ENCODE measurements at places on chromosomes 16 and 17. TPM values are rescaled to one million over a fixed set of nuclear protein-coding genes. Genes with fewer than 3 reads are reported as not detected.

- no peak for DNase-seq
Measured at GRCh38 chr17:41782142-41782541, 4.4 kb downstream of the JUP start.

- no peak for DNase-seq
Measured at GRCh38 chr17:61442878-61443474, 9.2 kb upstream of the TBX4 start.

- no peak for DNase-seq
Measured at GRCh38 chr17:12320286-12320685, 299.6 kb downstream of the MAP2K4 start.

DNA sequence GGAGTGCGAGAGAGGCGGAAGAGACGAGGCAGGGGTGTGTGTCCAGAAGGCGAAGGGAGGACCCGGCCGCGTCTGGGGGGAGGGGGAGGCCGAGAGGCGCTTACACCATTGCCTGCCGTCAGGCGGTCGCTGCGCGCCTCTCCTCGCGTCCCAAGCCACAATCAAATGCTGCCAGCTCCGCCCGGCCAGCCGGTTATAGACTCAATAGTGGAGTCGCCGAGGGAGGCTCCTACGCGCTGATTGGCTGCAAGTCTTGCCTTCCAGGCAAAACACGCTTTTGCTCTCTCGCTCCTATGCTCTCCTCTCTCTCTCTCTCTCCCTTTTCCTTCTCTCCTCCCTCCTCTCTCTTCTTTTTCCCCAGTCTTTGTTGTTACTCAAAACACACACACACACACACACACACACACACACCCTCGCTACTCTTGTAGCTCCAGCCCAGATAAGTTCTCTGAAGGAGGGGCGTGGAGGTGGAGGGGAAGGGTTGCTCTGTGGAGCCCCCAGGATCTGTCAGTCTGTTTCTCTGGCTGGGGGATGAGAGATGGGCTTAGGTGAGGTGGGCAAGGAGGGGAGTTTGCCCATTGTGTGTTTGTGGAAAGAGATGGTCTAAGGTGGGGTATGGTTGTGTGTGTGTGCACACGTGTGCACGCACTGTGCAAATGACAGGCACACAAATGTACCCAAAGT is at the start of gene DLX3:
Gene DLX3, minus strand, starts transcription at position 170 of the 684 bp plus-strand sequence. CDS start 226 bp downstream, outside the sequence.
- DNase-seq = peak; percentile 69

The ST6GALNAC2 gene
- polyA plus RNA-seq = 1.2 TPM

DNA sequence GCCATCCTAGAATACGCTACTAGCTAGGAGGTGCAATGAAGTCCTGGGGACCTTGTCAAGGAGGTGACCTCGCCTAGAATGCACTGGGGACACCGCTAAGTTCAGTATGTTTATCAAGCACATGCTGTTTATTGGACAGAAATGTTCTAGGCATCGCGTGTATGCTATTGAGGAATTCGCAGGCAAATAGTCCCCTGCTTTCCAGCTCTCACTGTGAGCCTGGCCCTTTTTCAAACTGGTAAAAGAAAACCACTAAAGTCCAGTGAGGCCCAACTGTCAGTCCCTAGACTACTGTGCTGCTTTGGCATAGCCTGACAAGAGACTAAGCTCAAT is 1.2 kb upstream of the FAM222B start:
- no peak for DNase-seq

The KCNJ18 gene
- polyA plus RNA-seq = not detected

The CDRT4 gene
- polyA plus RNA-seq = 14.4 TPM

GRCh38 chr16:25192096-25192495 is 24.7 kb upstream of the AQP8 start:
- no peak for DNase-seq

- DNase-seq = no peak
Measured at GRCh38 chr16:12252616-12253015, 276.1 kb downstream of the SNX29 start.
